ENCODE measurements at places on chromosomes 7 and 10.

GRCh38 chr7:101162551-101163278 is 2.7 kb downstream of the VGF start:
- DNase-seq = no peak

GRCh38 chr7:100681491-100682227 is 8.1 kb downstream of the GNB2 start:
- no peak for DNase-seq

DNA sequence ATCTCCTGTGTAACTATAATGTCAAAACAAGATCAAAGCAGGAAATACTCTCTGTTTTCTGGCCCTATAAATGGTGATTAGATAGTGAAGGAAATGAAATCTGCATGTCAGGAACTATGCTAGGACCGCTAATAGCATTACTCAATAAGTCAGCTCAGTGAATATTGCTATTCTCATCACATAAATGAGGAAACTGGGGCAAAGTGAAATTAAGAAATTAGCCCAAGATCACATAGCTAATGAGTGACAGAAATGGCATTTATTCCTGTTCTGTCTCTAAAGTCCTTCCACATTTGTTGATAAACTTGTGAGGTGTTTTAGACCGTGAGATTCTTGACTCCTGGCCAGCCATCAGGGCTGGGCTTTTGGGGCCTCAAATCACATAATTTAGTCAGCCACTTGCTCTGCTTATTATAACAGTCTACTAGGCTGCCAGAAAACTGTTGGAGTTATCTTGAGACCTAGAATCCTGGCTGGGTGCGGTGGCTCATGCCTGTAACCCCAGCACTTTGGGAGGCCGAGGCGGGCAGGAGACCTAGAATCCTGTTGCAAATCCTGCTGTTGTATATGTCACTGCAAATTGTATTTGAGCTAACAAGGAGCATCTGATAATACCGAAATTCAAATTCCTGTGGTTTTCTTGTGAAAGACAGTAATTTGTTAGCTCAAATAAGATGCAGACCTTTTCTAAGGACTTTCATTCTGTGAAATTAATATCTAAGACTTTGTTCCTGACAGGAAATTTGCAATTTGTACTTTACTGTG is 66.5 kb upstream of the SHTN1 start:
- peak; percentile 15 for DNase-seq

DNA sequence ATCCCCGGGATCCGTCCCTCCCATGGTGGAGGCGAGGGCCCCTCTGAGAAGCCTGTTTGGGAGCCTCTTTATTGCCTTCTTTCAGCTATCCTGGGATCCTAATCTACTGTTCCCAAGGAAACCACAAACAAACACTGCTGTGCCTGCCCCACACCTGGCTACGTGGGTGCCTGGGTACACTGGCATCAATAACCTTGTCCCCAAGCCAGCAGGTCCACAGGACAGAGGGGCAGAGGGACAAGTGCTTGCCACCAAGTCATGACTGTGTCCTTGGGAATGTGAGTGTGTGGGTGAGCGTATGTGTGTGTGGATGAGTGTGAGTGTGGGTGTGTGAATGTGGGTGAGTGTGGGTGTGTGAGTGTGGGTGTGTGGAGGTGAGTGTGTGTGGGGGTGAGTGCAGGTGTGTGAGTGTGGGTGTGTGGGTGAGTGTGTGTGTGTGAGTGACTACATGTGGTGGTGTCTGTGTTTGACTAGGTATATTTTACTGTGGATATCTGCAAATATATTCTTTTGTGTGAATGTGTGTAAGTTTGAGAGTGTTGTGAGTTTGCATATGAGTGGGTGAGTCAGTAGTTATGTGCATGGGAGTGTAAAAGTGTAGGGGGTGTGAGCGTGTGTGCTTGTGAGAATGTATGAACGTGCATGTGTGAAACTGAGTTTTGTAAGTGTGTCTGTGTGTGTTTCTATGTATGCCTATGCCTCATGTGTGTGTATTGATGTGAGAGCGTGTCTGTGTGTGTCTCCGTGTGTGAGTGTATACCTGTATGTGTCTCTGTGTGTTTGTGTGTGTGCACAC is 96.1 kb downstream of the TNS3 start:
- DNase-seq = no peak

DNA sequence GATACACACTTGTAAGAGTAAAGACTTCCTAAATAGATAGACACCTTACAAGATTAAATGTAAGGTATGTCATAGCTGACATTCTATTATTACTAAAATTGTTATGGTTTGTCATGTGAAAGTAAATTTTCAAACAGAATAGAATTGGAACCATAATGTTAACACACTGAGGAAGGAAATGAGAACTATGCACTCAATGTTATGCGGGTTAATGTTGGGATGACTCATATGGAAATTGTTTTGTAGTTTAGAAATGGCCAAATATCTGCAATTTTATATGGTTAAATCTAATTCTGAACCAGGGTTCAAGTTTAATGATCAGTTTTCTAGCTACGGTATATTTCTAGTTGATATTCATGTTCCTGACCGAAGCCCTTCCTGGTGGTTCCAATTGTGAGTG is 214.2 kb upstream of the ADO start:
- peak; percentile 25 for DNase-seq

DNA sequence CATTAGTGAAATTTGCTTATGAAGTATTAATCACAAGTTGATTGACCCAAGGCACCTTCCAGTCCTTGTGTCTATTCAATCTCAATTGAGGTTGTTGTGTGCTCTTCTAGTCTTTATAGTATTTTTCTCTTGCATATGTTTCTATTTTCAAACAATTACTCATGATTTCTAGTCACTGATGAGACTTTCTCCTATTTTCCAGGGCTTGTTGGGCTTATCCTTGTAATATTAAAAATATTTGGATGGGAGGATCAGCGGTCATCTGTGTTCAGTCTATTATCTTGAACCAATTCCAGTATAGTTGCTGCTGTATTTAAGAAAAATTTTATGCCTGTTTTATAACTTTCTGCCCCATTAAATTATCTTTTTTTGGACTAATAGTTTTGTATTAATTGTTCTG is 154.4 kb downstream of the PTEN start:
- DNase-seq = no peak

- no peak for DNase-seq
Observed at GRCh38 chr10:131635564-131636015, 265.2 kb upstream of the PPP2R2D start.

DNA sequence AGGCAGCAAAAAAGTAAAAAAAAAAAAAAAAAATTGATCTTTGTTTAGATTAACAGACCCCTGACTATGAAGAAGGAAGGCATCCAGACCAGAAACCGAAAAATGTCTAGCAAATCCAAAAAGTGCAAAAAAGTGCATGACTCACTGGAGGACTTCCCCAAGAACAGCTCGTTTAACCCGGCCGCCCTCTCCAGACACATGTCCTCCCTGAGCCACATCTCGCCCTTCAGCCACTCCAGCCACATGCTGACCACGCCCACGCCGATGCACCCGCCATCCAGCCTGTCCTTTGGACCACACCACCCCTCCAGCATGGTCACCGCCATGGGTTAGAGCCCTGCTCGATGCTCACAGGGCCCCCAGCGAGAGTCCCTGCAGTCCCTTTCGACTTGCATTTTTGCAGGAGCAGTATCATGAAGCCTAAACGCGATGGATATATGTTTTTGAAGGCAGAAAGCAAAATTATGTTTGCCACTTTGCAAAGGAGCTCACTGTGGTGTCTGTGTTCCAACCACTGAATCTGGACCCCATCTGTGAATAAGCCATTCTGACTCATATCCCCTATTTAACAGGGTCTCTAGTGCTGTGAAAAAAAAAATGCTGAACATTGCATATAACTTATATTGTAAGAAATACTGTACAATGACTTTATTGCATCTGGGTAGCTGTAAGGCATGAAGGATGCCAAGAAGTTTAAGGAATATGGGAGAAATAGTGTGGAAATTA is 19.4 kb downstream of the GATA3 start:
- peak; percentile 64 for DNase-seq

- DNase-seq = no peak
Observed at GRCh38 chr10:129136074-129136473, 331.0 kb upstream of the MGMT start.

DNA sequence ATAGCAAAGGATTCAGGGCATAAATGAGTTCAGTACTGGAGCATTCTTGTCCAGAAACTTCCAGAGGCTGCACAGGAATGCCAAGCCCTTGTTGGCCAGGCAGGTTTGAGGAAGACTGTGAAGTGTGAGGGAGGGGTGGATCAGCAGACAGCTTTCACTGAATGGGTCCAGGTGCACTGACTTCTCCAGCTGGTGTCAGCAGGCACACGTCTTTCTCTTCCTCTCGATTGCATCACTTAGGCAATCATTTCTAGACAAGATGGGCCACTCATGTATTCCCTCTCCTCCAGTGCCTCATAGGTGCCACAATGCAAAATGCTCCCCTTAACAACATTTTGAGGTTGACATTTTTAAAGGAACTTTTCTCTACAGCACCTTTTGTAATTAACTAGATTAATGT is 15.6 kb upstream of the PLEKHS1 start:
- no peak for DNase-seq

GRCh38 chr7:124943472-124943871 is 13.8 kb upstream of the POT1 start:
- peak; percentile 8 for DNase-seq

DNA sequence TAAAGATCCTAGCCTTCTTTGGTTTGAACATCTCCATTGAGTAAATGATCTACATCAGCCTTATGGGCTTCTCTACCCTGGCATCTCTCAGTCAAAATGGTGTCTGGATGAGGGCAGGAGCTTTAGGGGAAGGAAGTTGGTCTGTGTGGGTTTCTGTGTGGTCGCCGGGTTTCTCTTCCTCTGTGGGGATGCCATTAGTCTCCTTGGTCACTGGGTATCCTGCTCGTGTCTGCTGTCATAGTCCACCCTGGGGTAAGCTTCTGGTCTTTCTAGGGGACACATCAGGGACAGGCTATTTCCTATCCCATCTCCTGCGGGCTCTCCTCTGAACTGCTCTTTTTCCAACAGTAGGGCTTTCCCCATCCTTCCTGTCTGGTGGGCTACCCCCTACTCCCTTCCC is 150.3 kb upstream of the NPY start:
- no peak for DNase-seq

- no peak for DNase-seq
Observed at GRCh38 chr7:93202594-93203250, 23.5 kb downstream of the HEPACAM2 start.

DNA sequence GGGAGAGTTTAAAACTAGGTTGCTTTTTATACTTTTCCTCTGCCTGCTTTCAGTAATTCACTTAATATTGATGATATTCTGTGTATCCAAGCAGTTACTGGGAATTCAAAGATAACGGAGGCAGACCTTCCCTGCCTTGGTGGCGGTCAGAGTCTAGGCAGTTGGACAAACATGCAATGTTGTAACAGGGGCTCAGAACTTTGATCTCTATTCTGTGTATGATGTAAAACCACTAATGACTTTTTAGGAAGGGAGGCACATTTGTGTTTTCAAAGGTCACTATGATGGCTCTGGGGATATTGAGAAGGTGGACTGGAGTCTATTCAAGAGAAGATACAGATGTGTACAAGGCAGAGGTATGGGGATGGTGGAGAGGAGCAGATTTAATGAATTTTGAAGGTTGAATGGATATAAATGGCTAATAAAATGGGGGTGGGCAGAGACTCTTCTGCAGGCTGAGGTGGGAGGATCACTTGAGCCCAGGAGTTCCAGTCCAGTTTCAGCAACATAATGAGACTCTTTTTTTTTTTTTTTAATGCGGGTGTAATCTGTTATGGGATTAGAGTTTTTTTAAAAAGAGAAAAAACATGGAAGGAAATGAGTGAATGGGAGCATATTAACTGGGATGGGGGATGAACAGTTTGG is 5.7 kb upstream of the PON2 start:
- DNase-seq = no peak

DNA sequence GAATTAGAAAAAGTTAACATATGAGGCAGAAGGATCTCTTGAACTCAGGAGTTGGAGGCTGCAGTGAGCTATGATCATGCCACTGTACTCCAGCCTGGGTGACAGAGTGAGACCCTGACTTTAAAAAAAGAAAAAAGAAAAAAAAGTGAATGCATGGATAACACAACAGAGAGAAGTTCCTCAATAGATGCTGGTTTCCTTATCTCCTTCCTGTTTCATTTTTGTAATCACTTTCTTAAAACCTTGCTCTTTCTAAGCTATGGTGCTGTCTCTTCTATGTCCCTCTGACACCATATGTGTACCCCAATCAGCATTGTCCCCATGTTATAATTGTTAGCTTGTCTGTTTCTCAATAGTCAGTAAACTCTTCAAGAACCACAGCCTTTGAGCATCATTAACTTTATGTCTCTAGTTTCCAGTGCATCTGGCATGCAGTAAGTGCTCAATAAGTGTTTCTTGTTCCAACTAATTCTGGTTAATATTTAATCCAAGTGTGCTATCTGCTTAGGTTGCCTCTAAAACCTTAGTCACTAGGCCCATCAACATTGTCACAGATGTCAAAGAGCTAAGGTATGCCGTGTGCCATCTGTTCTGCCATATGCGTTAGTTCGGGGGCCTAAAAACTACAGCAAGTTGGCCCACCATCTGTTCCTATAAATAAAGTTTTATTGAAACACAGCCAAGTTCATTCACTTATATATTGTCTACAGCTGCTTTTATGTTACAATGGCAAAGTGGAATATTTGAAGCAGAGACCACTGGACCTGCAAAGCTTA is 36.2 kb downstream of the MPP7 start:
- DNase-seq = no peak

GRCh38 chr7:107686816-107687387 is 26.3 kb downstream of the SLC26A4 start:
- DNase-seq = no peak

DNA sequence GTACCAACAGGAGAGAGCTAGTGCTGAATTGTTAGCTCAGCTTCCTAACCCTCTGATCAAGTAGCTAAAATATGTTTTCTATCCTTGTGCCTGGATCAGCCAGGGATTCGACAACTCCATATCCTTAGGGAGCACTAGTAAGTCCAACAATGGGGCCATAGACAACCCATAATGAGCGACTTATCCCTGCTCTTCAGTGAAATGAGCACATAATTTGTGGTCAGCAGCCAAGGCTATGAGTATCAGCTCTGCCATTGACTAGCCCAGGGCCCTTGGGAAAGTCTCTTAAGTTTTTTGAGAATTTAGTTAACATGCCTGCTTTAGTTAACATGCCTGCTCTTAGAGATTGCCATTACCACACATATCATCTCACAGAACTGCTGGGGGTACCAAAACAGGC is 39.3 kb downstream of the COL1A2 start:
- no peak for DNase-seq

DNA sequence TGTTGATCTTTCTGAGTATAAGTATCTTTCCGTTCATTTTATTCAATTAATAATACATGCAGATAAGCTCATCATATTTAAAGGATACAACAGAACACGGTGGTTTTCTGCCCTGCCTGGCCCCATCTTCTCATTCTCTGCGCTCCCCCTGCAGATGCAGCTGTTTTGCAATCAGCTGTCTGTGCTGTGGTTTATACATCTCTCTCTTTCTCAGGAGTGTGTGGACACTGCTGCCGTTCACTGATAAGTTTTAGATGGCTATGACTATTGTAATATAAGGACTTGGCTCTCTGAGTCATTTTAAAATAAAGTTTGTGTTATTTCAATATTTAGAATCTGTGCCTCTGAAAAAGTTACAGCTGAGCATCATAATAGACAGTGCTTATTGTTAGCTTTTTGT is 54.5 kb downstream of the CUL1 start:
- DNase-seq = peak; percentile 14

- DNase-seq = no peak
Observed at GRCh38 chr7:96521068-96521894, 188.4 kb downstream of the SEM1 start.

- DNase-seq = no peak
Observed at GRCh38 chr7:148380596-148381419, 209.8 kb upstream of the C7orf33 start.

GRCh38 chr10:33676606-33677339 is 342.3 kb upstream of the NRP1 start:
- no peak for DNase-seq

GRCh38 chr7:115229401-115230105 is 307.7 kb downstream of the MDFIC start:
- peak; percentile 97 for DNase-seq

- peak; percentile 9 for DNase-seq
Observed at GRCh38 chr10:114174695-114175188, 739 bp upstream of the CCDC186 start.

Measured in astrocyte (in vitro differentiated cells and primary cell).